ENCODE measurements at places on chromosomes 12 and 14. TPM values are rescaled to one million over a fixed set of nuclear protein-coding genes. Genes with fewer than 3 reads are reported as not detected.

GRCh38 chr12:69610729-69611128, at the start of gene LRRC10:
Gene LRRC10 (minus strand): TSS chr12:69610907. CDS start chr12:69610838, 69 bp downstream.
- H3K4me3 ChIP-seq: no peak within 1 kb of the TSS
- H3K4me1 ChIP-seq: no peaks in the 10 kb centered on the region
- DNase-seq: no peak
- no peaks in the 10 kb centered on the region for H3K36me3 ChIP-seq

DNA sequence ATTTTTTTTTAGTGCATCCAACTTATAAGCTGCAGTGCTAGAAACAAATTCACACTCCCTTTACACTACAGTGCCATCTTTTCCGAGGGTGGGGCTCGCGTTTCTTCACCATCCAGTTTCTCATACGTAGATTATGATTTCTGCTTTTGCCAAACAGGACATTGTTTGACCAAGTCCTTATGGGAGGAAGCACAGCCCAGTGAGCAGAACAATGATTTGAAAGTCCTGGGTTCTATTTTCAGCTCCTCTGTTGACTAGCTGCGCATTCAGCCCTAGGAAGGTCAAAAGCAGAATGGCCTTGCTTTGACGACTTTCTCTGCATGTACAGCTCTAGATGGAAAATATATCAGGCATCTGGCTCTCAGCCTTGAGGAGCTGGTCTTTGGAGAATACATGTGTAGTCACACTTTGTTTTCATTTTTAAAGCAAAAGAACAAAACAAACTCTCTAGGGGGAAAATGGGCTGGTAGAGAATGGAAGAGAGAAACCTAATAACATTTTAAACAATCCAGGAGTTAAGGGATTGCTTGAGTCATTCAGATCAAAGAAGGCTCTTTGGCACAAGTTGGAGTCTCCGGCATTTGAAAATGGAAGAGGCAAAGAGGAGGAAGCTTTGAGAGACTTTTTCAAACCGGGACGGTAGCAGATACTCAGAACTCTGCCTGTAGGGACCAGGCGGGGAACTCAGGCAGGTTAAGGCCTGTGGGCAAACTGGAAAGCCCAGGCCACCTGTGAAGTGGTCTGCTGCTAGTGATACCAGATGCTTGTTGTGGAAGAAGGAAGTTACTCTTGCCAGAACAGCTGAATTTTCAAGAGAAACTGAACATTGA, 257.3 kb upstream of the PLEKHG7 start:
- no peaks in the 10 kb centered on the region for H3K27me3 ChIP-seq
- no peak overlapping the region for H3K27ac ChIP-seq
- H3K4me3 ChIP-seq: no peak overlapping the region
- no peaks in the 10 kb centered on the region for H3K36me3 ChIP-seq
- no peak for DNase-seq

GRCh38 chr12:65590318-65590717, 234.0 kb upstream of the HMGA2 start:
- no peaks in the 10 kb centered on the region for H3K36me3 ChIP-seq
- no peak overlapping the region for H3K27ac ChIP-seq
- no peak overlapping the region for H3K4me3 ChIP-seq
- H3K27me3 ChIP-seq: no peaks in the 10 kb centered on the region
- no peaks in the 10 kb centered on the region for H3K4me1 ChIP-seq
- no peak for DNase-seq

DNA sequence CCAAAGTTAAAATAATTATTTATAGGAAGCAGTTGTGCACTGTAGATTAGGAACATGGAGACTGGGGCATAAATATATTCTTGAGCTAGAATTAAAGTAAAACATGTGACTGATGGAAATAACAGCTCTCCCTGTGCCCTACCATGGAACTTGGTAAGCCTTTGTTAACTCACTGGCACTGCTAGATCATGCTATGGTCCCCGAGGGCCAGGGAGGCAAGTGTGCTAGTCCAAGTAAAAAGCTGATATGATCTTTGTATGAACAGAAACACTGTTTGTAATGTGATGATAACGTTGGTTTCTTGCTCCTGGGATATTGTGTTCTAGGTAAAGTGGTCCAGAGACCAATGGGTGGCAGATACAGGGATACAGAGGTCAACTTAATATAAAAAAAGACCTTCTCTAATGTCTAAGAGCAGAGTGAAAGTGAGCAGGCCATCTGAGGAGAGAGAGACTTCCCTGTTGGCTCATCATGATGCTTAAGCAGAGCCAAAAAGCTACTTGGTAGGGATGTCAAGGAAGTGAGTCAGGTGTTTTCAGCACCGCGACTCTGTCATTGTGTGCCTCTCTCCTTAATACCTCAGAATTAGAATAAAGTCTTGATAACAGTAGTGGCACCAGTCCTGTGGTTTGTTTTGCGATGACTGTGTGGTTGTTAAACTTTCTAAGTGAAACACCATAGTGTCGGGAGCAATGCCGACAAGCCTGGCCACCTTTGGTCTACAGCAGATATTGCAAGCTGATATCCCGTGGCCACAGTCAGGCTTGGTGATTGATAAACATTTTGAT, 27.6 kb downstream of the BICD1 start:
- no peaks in the 10 kb centered on the region for H3K36me3 ChIP-seq
- H3K27ac ChIP-seq: no peak overlapping the region
- H3K4me1 ChIP-seq: peaks cover 10% of the 10 kb centered on the region
- peak; percentile 11 for DNase-seq
- no peak overlapping the region for H3K4me3 ChIP-seq

- no peak for DNase-seq
- H3K4me1 ChIP-seq: no peaks in the 10 kb centered on the region
- no peak overlapping the region for H3K4me3 ChIP-seq
- no peaks in the 10 kb centered on the region for H3K36me3 ChIP-seq
- H3K27me3 ChIP-seq: peaks cover 2% of the 10 kb centered on the region
- H3K27ac ChIP-seq: no peak overlapping the region
Observed at GRCh38 chr12:24748326-24748725, 200.6 kb downstream of the BCAT1 start.

DNA sequence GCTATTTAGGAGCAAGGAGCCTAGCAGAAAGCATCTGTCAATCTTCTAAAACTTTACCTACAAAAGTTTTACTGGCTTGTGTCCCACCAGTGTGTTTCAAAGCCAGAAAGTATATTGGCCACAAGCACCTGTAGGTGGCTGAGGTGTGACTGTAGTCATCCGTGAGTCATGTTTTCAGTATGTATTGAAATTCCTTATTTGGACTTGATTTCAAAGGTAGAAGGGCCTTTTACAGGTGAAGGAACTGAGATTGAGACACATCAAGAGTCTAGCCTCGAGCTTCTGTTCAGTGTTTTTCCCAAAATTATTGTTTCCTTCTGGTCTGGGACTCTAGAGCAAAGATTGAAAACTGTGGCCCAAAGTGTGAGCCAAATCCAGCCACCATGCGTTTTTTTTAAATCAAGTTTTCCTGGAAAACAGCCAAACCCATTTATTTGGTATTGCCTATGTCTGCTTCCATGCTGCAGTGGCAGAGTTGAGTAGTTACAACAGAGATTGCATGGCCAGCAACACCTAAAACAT, 195.3 kb upstream of the BCL2L14 start:
- H3K36me3 ChIP-seq: peaks cover 27% of the 10 kb centered on the region
- no peak for DNase-seq
- H3K4me3 ChIP-seq: no peak overlapping the region
- H3K27ac ChIP-seq: no peak overlapping the region

DNA sequence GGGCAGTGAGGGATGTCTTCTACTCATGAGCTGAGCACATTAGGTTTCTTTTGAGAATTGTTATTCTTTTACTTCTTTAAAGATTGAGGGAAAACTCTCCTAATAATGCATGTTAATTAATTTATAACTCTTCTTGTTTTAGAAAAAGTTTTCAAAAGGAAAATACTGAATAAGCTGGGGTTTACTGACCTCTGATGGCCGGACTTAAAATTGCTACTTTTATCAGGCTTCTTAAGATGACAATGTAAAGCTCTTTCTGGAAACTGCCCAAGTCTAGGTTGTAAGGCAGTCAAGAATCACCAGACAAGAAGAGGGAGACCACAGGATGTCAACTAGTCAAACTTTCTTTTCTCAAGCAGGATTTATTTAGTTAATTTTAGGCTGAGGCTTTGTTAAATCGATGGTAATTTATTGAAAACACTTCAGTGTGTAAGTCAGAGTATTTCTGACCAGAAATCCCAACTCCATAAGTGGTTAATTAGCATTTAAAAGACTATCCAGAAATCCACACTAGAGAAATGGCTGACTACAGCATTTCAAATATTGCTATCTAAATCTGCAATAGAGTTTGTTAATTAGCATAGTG, 82.1 kb downstream of the AVPR1A start:
- no peak for DNase-seq
- H3K4me1 ChIP-seq: no peaks in the 10 kb centered on the region
- no peak overlapping the region for H3K4me3 ChIP-seq
- no peak overlapping the region for H3K27ac ChIP-seq
- H3K36me3 ChIP-seq: no peaks in the 10 kb centered on the region

- H3K4me1 ChIP-seq: no peaks in the 10 kb centered on the region
- no peaks in the 10 kb centered on the region for H3K27me3 ChIP-seq
- H3K36me3 ChIP-seq: no peaks in the 10 kb centered on the region
- H3K4me3 ChIP-seq: no peak overlapping the region
Observed at GRCh38 chr12:76701690-76702089, 62.2 kb upstream of the ZDHHC17 start.

GRCh38 chr12:24198936-24199671, 249.6 kb upstream of the SOX5 start:
- H3K36me3 ChIP-seq: no peaks in the 10 kb centered on the region
- no peak overlapping the region for H3K4me3 ChIP-seq
- H3K4me1 ChIP-seq: no peaks in the 10 kb centered on the region
- no peak overlapping the region for H3K27ac ChIP-seq
- no peaks in the 10 kb centered on the region for H3K27me3 ChIP-seq
- DNase-seq: no peak

- no peaks in the 10 kb centered on the region for H3K36me3 ChIP-seq
- no peak within 1 kb of the TSS for H3K27ac ChIP-seq
- no peaks in the 10 kb centered on the region for H3K4me1 ChIP-seq
- peaks cover 21% of the 10 kb centered on the region for H3K27me3 ChIP-seq
Observed at GRCh38 chr12:80707126-80707829, at the start of gene MYF6. Gene MYF6 (plus strand): TSS chr12:80707634. CDS start chr12:80707720, 86 bp downstream.

DNA sequence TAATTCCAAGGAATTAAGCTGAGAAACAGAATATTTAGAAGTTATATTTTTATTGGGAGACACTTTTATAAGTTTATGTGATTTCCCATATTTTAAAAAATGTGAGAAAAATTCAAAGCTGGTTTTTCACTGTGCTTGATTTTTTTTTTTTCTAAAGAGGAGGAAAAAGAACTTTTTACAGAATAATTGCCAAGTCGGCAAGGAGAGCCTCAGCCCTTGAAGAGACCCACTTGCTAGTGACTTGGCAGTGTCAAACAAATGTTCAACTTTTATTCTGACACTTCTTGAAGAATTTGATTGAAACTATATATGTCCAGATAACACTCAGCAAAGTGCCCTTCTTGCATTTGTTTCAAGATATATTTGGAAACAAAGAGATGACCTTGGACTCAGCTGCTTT, 52.3 kb upstream of the ATP2A2 start:
- H3K36me3 ChIP-seq: no peaks in the 10 kb centered on the region
- H3K27ac ChIP-seq: no peak overlapping the region
- H3K27me3 ChIP-seq: no peaks in the 10 kb centered on the region
- no peak overlapping the region for H3K4me3 ChIP-seq
- DNase-seq: no peak

DNA sequence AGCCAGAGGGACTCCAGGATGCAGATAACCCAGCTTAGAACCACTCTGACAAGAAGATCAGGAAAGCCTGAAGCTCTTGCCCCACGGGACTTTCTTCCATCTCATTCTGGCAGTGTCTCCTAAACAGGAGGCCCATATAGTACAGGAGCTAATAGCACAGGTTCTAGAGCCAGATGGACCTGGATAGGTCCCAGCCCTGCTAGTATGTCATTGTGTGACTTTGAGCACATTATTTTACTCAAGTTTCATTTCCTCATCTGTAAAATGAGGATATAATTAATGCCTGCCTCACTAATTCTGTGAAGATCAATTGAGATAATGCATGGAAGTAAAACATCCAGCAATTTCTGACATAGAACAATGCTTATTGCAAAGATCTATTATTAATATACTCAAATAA, 66.5 kb upstream of the GZMB start:
- DNase-seq: no peak
- no peaks in the 10 kb centered on the region for H3K36me3 ChIP-seq
- no peak overlapping the region for H3K4me3 ChIP-seq
- H3K27ac ChIP-seq: no peak overlapping the region
- peaks cover 17% of the 10 kb centered on the region for H3K4me1 ChIP-seq
- H3K27me3 ChIP-seq: no peaks in the 10 kb centered on the region

DNA sequence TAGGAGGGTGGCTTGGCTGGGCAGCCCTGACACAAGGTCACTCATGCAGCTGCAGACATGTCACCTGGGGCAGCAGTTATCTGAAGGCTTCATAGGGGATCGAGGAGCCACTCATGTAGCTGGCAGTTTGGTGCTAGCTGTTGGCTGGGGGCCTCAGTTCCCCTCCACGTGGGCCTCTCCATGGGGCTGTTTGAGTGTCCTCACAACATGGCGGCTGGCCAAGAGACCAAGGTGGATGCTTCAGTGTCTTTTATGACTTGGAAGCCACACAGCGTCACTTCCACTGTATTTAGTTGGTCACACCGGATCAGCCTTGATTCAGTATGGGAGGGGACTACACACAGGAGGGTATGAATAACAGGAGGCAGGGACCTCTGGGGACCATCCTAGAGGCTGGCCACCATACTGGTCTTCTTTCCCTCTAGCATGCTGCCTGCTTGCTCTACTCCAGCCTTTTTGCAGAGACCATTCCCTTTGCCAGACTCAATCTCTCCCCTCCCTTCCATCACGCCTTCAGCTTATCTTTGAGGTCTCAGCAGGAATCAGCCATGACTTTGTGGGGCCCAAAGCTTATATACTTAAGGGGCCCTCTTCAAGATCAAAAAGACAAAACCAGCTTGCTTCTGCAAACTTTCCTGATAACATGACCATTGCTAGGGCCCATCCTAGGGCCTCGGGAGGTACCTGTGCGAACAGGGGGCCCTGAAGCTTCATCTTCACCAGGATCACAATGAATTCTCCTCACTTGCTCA, 53.4 kb downstream of the RPH3A start:
- H3K27me3 ChIP-seq: no peaks in the 10 kb centered on the region
- H3K27ac ChIP-seq: no peak overlapping the region
- H3K4me3 ChIP-seq: no peak overlapping the region
- H3K4me1 ChIP-seq: no peaks in the 10 kb centered on the region

GRCh38 chr12:117699118-117699517, 269.7 kb downstream of the KSR2 start:
- H3K4me1 ChIP-seq: no peaks in the 10 kb centered on the region
- H3K27me3 ChIP-seq: no peaks in the 10 kb centered on the region
- H3K36me3 ChIP-seq: no peaks in the 10 kb centered on the region

GRCh38 chr12:104376650-104377513, 73.3 kb downstream of the EID3 start:
- H3K4me1 ChIP-seq: peaks cover 12% of the 10 kb centered on the region
- DNase-seq: no peak
- H3K27ac ChIP-seq: no peak overlapping the region
- no peak overlapping the region for H3K4me3 ChIP-seq
- H3K27me3 ChIP-seq: no peaks in the 10 kb centered on the region
- no peaks in the 10 kb centered on the region for H3K36me3 ChIP-seq

- H3K36me3 ChIP-seq: no peaks in the 10 kb centered on the region
- H3K4me3 ChIP-seq: no peak overlapping the region
- no peak overlapping the region for H3K27ac ChIP-seq
- no peak for DNase-seq
Observed at GRCh38 chr12:12606781-12607589, 4.7 kb upstream of the CREBL2 start.

CAND1 gene
- total RNA-seq: 124 TPM

ANKS1B gene
- total RNA-seq: 1.1 TPM

HCAR1 gene
- 0.05 TPM for total RNA-seq

ABHD12B gene
- total RNA-seq: not detected

MDGA2 gene
- not detected for total RNA-seq

CLEC4C gene
- 0.39 TPM for total RNA-seq

ACVRL1 gene
- total RNA-seq: not detected

CBX5 gene
- total RNA-seq: 38.8 TPM

SNRPF gene
- total RNA-seq: 40.9 TPM

NRIP2 gene
- not detected for total RNA-seq

TAS2R10 gene
- not detected for total RNA-seq

ACOT2 gene
- total RNA-seq: 17.6 TPM
